ENCODE measurements at places on chromosomes 16 and 17. TPM values are rescaled to one million over a fixed set of nuclear protein-coding genes. Genes with fewer than 3 reads are reported as not detected.

MTHFSD gene
- 31.2 TPM for total RNA-seq

COA3 gene
- total RNA-seq, result 89.2 TPM

NME3 gene
- 41.4 TPM for total RNA-seq

KRT17 gene
- total RNA-seq, result not detected

MAF gene
- total RNA-seq, result 25.1 TPM

NPB gene
- 1.1 TPM for total RNA-seq

GRCh38 chr16:81994485-81994884 lies 16.8 kb downstream of the SDR42E1 start:
- DNase-seq, result no peak

GRCh38 chr17:79981090-79981489 lies 54.6 kb downstream of the TBC1D16 start:
- DNase-seq, result no peak

DNA sequence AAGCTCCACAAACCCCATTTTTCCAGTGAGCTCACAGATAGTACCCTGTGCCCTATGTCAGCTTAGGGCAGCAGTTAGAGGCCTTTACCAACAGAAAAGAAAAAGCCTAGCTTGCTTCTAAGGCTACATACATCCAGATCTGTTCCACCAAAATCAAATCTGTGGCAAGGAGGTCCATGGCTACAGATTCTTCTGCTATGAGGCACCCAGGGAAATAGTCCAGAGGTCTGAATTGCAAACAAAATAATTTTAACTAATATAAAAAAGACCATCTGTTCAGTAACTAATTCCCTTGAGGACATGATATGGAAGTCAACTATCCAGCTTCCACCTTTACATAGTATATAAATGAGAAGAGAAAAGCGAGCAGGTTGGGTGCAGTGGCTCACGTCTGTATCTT lies 129.3 kb downstream of the PARN start:
- DNase-seq, result no peak

- no peak for DNase-seq
Measured at GRCh38 chr16:12303653-12304052, 327.1 kb downstream of the SNX29 start.

DNA sequence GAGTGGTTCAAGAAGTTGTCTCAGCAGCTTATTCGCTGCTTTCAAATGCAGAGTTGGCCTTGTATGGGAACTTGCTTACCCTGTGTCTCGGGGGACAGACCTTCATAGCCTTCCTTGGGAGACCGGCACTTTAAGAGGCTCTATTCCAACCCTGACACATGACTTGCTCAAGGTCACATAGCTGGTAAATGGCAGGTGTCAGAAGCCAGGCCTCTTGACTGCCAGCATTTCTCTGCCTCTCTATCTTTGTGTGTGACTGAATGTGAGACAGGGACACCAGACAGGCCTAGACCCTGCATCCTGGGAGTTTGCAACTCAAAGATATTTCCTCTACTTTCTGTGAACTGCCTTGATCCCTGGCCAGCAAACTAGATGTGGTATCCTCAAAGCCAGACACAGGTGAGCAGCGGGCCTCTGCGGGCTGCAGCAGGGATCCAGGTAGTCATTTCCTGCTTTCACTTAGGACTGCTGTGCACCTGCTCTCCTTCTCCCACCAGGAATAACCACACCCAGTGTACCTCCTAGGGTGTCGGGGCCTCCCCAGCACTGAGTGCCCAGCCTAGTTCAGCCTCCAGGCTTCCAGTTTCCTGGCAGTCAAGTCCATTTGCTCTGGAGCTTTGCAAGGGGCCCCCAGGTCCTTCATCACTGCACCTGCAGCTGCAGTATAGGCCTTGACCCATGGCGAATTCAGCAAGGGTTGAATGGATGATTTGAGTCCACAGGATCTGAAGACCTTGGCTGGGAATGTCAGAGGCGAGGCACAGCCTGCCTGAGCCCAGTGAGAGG lies 116.6 kb upstream of the TNRC6C start:
- peak; percentile 77 for DNase-seq

- no peak for DNase-seq
Measured at GRCh38 chr17:48543107-48543853, 1.6 kb downstream of the HOXB2 start.

GRCh38 chr17:74135391-74136167 lies 67.9 kb upstream of the RPL38 start:
- DNase-seq, result no peak

DNA sequence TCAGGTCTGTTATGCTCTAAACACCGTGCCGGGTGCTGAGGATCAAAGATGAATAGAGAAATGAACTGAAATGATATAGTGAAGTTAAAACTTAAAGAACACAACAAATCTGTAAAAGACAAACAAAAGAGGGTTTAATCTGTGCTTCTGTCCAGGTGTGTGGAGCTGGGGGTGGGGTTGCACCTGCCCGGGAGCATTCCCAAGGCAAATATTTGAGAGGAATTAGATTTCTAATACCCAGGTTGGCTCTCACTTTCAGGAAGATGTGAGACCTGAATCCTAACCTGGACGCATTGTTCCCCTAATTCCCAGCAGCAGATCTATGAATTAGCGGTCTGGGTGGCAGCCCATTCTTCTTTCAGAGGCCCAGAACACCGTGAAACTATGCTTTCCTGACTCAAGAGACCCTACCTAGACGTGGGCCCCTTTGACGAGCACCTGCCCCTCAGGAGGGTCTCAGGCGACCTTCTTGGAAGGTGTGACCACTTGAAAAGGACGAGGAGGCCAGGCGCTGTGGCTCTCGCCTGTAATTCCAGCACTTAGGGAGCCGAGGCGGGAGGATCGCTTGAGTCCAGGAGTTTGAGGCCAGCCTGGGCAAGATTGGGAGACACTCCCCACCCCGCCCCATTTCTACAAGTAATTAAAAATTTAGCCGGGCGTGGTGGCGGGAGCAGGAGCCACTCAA lies 677 bp upstream of the RANGRF start:
- no peak for DNase-seq

DNA sequence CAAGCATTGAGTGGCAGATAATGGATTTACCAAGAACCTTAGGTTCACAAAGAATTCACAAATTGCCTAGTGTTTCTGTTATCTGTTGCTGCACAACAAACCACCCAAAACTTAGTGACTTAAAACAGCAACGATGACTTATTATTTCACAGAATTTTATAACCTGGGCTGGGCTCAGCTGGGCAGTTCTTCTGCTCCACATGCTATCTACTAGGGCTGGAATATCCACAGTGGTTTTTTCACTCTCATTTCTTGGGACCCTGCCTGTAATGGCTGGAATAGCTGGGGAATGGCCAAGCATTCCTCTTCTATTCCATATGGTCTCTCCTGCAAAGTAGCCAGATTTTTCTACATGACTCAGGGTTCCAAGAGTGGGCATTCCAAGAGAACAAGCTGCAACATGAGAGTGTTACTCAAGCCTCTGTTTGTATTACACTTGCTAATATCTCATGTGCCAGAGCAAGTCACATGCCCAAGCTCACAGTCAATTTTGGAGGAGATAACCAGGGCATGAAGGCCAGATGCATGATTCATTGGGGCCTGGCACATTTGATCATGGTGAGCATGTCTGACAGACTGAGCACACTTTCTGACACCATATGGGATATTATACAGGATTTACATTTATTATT lies 4.9 kb upstream of the PSMD7 start:
- no peak for DNase-seq

DNA sequence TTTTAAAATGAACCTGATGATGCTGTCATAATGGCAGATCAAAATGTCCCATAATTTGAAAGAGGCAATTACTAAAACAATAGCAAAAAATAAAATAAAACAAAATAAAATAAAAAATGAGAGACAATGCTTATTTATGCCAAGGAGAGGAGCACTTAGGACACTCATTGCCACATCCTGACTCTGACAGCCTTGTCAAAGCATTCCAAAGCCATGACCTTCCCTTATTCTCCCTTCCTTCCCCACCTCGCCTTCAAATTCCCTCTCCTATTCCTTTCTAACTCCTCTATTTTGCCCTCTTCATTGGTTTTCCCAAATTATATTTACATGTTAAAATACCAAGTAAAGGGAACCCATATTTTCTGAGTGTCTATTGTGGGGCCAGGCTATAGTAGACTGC lies 220.0 kb downstream of the CDH13 start:
- DNase-seq, result no peak

DNA sequence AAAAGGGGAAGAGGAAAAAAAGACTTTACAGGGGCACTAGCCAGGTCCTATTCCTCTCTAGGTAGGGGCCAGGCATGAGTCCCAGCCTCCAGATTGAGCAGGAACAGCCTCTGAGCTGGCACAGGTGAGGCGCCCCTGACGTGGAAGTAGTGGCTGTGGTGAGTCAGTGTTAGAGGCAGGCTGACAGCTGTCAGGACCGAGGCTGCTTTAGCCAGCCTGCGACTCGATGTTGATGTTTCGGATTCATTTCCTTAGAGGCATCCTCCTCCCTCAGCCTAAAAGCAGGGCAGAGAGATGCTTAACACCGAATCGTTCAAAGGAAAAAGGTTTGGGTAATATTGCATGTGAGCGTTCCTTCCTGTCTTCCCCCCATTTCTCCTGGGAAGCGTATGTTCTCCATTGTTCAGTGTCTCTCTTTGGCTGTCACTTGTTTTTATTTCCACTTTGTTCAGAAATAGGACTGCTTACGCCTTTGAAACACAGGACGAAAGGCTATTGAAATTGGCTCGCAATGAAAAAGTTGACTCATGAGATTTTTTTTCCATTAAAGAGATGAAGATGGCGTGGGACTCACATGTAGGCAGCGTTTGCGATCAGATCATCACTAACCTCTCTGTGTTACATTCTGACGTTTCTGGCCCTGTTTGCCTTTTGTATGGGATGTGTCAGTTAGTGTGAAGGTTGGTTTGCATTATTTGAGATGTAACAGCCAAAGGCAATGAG lies 1.3 kb downstream of the KIAA0513 start:
- peak; percentile 70 for DNase-seq

- no peak for DNase-seq
Measured at GRCh38 chr16:82183004-82183397, 13.0 kb upstream of the MPHOSPH6 start.

- no peak for DNase-seq
Measured at GRCh38 chr17:29376667-29377270, 13.4 kb upstream of the TAOK1 start.

DNA sequence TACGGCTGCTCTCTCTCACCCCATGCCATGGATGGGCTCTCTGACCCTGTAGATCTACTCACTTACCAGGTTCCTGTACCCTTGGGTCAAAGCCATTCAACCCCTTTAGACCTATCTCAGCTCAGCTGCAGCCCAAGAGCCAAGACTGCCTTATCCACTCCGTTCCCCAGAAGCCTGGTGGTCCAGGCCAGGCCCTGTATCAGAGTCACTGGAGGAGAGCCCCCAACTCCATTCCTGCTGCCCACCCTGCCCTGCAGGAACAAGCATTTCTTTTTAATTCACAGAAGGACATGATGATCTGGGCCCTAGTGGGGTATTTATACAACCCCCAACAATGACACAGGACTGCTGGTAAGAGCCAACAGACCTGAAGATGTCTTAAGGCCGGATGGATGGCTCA lies 76.8 kb downstream of the AIPL1 start:
- no peak for DNase-seq

DNA sequence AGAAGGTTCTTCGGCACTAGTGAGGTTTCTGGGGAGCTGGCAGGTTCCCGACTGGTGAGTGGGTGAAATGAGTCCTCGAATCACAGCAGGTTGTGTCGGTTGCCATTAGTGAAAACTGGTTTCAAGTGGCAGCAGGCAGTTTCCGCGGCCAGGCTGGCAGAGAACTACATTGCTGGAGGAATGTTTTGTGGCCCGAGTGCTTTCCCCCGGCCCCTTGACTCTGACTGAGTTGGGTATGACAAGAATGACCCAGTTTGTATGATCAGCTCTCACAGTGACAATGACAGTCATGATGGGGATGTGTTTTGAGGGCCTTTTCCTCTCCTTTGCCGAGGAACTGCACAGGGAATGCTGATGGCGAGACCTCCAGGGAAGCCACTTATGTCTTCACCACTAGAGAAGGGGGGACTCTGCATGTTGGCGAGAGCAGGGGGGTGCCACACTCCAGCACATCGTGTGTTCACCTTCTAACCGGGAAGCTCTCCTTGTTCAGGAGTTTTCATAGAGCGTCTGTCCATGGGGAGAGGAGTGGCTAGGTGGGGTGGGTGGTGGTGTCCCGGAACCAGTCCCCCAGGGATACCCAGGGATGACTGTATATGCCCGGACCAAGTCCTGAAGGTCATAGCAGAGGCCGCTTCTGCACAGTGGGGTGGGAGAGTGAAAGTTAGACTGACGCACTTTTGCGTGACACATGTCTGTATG lies 206.0 kb upstream of the CHMP6 start:
- DNase-seq, result no peak

GRCh38 chr17:71315568-71315967 lies 805.3 kb upstream of the SOX9 start:
- DNase-seq, result no peak

GRCh38 chr17:76757256-76757655 lies 19.3 kb downstream of the MFSD11 start:
- no peak for DNase-seq

DNA sequence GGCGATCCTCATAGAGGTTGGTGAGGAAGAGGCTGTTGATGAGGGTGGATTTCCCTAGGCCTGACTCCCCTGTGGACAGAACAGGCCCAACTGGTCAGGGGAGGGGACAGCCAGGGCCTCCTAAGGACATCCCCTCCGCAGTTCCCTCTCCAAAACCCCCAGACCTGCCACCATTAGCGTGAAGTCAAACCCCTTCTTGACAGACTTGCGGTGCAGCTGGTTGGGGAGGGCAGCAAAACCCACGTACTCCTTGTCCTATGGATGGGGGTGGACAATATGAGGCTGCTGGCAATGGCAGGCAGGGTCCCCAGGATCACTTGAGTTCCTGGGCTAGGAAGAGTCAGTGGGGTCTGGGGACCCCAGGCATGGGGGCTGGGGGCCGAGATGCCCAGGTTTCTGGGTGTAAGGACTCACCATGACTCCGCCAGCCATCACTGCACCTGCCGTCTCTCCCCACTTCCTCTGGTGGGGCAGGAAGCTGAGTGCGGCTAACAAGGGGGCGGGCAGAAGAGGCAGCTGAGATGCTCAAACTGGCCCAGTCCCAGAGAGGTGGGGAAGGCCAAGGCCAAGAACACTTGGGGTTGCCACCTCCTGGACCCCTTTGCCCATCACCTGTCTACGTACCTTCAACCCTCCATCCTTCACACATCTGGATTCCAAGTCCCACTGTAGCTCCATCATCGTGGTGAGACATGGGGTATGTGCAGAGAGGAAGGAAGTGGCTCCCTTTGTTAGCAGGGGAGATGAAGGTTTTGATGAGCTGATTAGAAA lies at the start of gene SEPTIN1:
Gene SEPTIN1, minus strand, starts transcription at position 451 of the 771 bp plus-strand sequence. Its CDS starts 19 bp downstream, at position 432.
- no peak for DNase-seq

DNA sequence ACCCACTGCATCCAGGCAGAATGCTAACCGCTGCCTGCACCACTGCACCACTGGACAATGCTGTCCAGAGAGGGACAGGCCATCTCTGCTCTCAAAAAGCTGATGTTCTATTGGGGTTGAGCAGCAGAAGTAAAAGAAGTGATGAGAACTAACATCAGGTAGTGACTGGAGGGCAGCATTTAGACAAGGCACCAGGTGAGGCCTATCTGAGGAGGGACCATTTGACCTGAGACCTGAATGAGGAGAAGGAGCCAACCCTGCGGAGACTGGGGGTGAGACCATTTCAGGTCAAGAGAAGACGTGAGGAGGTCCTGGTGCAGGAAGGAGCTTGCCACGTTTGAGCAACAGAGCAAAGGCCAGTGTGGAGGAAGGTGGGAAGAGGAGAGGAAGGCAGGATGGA lies 34.0 kb downstream of the NTN1 start:
- no peak for DNase-seq
